Endothelial cell of umbilical vein (primary cell): ENCODE measurements at places on chromosomes 6 and 20. TPM values are rescaled to one million over a fixed set of nuclear protein-coding genes. Genes with fewer than 3 reads are reported as not detected.

CLVS2 gene
- not detected in 2 replicates for polyA plus RNA-seq

DNA sequence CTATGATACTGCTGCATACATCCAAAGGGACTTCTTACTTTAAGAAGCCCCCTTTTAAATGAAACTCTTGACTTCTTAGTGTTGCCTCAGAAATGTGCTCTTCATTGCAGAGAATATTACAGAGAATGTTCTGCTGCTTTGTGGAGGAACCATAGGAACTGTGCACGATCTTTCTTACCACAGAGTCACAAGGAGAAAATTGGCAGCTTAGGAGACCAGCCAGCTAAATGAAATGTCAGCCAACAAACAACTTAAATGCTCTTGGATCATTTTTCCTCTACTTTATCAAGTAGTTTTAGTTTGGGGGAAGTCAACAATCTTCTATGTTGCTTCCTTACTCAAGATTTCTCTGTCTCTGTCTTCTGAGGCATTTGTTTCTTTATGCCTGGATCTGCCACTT lies 125.9 kb upstream of the MLIP start:
- no peak for DNase-seq

TP53INP2 gene
- 14.5 and 18.3 TPM in 2 replicates for polyA plus RNA-seq

PTCRA gene
- 0.13 TPM in 1 of 2 replicates, not detected in the other for polyA plus RNA-seq

OPN5 gene
- 0.02 TPM in 1 of 2 replicates, not detected in the other for polyA plus RNA-seq

C6orf15 gene
- polyA plus RNA-seq, result not detected in 2 replicates

DNA sequence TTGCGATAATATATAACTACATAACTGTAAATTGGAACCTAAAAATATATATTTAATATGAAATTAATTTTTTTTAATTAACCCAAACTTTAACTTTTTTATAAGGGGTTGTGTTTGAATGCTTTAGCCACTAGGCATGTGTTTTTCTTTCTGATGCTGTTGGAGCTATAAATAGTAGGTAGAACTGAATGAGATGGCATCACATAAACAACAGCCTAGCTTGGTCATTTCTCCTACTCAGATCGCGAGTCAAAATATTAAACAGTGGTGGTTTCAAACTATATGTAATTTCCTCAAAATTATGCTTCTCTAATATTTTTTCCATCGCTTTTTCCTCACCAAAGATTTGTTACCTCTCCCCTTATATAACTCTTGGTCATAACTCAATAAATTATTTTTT lies 243.2 kb downstream of the ARID1B start:
- DNase-seq, result peak; percentile 60

DNA sequence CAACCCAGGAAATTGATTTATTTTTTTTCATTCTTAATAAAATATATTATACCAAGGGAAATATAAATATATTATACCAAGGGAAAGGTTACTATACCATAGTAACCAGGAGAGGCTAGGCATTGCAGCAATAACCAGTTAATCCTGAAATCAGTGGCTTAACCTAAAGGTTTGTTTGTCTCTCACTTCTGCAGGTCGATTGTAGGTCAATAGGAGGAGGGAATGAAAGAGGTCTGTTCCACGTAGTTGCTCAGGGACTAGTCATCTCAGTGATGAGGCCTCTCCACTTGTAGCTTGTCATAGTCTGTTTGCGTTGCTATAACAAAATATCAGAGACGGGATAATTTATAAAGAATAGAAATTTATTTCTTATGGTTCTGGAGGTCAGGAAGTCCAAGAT lies 168.0 kb downstream of the GJA1 start:
- no peak for DNase-seq

DNA sequence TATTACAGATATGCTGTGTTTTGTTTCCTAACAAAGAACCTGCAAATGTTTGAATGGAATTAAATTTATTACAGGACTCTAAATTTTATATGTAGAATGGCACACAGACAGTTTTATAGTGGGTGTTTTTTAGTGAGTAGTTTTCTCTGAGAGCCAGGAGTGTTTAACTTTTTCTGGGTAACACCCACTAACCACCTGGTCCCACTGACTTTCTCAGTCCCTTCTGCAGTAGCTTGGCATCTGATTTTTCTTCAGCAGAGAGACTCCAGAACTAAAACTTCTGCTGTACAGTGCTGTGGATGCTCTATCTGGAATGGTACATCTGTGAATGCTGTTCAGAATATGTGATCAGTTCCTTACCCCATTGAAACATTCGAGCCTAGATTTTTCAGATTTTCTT lies 6.3 kb downstream of the YWHAB start:
- DNase-seq, result no peak

DNA sequence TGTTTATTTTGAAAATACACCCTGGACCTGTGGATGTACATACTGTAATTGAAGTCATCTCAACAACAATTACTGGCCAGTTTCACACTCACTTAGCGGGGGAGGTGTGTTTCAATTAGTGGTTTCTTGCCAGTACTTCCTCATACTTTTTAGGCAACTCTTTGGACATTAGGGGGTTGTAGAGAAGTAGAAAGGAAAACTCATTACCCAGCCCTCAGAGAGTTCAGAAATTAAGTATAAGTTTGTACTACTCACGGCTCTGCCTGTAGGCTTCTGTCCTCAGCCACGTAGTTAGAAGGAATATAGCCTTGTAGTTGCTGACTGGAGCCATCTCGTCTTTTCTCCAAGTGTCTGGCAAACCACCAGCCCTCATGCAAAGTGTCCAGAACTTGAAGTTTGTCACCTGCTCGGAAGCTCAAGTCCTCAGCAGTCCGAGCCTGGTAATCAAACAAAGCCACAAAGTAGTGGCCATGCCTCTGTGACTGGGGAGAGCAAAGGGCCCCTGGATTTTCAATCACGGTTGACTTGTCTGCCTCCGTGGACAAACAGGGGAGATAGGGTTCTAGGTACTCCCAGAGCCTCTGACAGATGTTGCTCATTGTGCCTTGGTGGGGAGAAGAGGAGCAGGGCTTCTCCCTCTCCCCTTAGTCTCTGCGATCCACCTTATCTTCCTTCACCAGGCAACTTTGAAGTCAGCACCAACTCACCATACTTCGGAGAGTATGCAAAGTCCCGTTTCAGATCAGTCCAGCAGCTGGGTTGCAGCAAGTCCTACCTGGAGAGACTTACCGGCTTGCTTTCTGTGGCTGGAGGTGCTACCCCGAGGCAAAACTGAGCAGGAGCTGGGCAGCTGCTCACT lies 749 bp downstream of the FRK start:
- DNase-seq, result no peak

DNA sequence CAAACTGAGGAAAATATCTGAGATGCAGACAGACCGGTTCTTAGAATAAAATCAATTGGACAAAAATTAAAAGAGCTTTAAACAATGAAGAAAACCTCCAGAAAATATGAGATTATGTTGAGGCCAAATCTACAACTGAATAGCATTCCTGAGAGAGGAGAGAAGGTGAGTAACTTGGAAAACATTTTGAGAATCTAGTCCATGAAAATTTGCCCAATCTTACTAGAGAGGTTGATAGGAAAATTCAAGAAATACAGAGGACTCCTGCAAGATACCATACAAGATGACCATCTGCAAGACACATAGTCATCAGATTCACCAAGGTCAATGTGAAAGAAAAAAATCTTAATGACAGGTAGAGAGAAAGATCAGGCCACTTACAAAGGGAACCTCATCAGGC lies 437.7 kb upstream of the ADGRB3 start:
- DNase-seq, result no peak

GRCh38 chr6:143708889-143709288 lies 31.1 kb downstream of the PHACTR2 start:
- DNase-seq, result no peak

DNA sequence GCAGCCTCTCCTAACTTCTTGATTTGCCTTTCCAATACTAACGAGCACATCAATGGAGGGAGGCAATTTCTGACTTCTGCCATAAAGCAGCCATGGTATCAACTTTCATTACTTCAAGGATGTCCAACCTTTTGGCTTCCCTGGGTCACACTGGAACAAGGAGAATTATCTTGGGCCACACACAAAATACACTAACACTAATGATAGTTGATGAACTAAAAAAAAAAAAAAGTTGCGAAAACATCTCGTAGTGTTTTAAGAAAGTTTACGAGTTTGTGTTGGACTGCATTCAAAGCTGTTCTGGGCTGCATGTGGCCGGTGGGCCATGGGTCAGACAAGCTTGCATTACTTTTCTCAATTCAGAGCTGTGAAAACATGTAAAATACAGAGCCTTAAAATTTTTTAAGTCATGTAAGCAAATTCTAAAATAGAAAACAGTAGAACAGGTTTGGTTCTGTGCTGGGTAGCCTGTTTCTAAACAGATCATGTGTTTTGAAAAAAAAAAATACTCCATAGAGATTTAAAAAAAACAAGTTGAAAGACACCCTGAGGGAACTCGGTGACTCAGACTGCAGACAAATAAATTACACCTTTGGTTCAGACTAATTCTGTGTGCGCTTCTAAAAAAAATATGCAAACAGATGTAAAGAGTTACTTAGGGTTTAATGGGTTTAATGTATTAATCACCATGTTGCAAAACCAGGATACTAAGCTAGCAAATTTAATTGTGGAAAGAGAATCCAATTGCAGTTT lies 43.6 kb upstream of the SLC22A23 start:
- peak; percentile 67 for DNase-seq

CLDN20 gene
- polyA plus RNA-seq, result not detected in 2 replicates

- peak; percentile 26 for DNase-seq
Measured at GRCh38 chr6:34810936-34811632, 19.2 kb downstream of the BLTP3A start.

DNA sequence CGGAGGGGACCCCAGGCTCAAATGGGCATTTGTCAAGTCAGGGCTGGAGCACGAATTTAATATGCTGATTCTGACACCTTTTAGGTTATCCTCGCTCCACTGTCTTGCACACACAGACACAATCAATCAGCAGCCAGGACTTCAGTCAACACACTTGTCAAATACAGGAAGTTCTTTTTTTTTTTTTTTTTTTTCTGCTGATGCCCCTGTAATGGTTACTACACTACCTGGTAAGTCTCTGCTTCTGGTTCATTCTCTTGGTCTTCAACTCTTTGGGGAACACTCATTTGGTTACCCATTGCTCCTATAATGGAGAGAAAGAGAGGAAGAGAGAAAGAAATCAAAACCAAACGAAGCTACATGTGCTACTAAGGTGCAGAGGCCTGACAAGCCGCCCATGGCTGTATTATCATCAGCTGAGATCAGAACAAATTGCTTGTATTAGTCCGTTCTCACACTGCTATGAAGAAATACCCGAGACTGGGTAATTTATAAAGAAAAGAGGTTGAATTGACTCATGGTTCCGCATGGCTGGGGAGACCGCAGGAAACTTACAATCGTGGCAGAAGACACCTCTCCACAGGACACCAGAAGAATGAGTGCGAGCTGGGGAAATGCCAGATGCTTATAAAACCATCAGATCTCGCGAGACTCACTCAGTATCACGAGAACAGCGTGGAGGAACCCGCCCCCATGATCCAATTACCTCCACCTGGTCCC lies 11.8 kb downstream of the BCAS1 start:
- no peak for DNase-seq

DNA sequence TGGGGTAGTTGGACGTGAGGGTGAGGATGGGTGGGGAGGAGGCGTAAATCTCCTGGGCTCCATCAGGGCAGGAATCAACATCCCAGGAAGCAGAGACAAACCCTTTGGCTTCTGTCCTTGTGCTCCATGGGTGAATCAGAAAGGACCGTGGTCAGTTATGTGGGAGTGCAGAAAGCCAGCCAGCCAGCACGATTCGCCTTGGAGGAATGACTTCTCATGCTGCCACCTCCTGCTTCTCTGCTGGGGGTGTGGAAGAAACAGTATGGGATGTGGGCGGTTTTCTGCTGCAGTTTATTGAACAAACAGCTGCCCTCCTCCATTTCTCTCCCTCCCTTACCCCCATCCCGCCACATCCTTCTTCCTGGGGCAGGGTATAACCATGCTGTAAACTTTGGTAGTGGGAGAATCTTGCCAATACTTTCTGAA lies 214.5 kb downstream of the SOX4 start:
- no peak for DNase-seq

- no peak for DNase-seq
Measured at GRCh38 chr6:37077905-37078296, 72.4 kb downstream of the FGD2 start.

BPIFB2 gene
- not detected in 2 replicates for polyA plus RNA-seq

DNA sequence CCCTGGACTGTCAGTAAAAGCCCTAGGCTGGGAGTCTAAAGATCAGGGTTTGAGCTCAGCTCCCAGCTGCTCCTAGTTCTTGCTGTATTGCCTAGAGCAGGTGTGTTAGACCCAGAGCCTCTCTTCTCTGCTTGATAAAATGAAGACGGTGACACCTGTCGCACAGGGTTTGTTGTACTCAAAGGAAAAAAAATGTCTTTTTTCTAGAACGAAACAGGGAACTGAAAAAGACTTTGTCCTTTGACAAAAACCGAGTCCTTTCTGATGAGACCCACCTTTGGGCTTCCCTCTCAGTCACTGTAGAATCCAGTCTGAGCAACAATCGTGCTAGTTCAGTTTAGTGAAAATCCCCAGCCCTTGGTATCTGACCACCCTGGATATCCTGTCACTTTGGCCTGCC lies 102.1 kb upstream of the LAMP5 start:
- no peak for DNase-seq

DNA sequence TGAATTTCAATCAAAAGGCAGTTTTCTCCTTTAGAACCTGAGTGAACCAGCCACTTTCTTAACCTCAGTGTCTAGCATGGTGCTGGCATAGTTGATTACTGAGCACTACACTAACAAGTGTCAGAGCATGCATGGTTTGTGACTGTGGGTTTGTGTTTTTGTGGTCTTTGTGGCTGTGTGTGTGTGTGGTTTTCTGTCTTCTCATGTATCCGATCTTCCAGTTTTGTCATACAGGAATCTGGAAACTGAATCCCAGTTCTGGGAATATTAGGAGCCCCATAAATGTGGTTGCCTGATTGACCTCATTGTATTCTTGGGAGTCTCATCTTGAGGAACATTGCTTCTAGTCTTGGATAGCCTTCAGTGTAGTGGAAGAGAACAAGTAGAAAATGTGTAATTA lies 73.7 kb downstream of the ESR1 start:
- DNase-seq, result no peak

- DNase-seq, result no peak
Measured at GRCh38 chr6:10307476-10307875, 107.4 kb downstream of the TFAP2A start.

GRCh38 chr6:24113891-24114290 lies 12.1 kb upstream of the NRSN1 start:
- DNase-seq, result no peak

MYLIP gene
- polyA plus RNA-seq, result 13.8 and 16.9 TPM in 2 replicates

DNA sequence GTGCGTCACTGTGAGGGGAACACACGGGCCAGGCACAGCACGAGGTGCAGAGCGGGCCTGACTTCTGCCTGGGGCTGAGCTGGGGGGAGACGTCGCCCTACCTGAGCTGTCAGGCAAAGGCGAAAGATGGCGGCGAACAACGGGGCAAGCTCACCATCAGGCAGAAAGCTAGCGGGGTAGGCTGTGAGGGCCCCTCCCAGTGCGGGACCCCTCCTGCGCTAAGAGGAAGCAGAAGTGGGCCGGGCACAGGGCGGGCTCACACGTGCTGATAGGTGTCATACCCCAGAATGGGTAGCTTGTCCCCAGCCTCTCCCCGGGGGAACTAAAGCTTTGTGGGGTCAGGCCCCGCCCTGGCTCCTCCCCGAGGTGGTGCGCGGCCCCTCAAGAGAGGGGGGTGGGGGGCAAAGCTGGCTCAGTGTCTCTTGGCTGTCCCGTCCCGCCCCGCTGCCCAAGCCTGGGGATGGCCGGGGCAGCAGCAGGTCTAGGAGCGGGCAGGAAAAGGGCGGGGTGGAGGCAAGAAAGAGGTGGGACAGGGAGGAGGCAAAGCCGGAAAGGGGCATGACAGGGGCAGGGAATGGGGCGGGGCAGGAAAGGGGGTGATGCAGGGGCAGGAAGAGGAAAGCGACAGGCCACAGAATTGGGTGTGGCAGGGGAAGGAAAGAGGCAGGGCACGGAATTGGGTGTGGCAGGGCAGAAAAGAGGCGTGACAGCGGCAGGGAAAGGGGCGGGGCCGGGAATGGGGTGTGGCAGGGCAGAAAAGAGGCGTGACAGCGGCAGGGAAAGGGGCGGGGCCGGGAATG lies 14.7 kb downstream of the UCKL1 start:
- no peak for DNase-seq

TRIM38 gene
- polyA plus RNA-seq, result 4.6 and 5.1 TPM in 2 replicates
